Fibroblast of skin of left biceps (primary cell): ENCODE measurements at places on chromosomes 7 and 10.

GRCh38 chr7:12768948-12769347 lies 81.5 kb downstream of the ARL4A start:
- DNase-seq, result no peak

- no peak for DNase-seq
These were observed 21.0 kb downstream of the ZCCHC24 start for GRCh38 chr10:79424221-79425073.

DNA sequence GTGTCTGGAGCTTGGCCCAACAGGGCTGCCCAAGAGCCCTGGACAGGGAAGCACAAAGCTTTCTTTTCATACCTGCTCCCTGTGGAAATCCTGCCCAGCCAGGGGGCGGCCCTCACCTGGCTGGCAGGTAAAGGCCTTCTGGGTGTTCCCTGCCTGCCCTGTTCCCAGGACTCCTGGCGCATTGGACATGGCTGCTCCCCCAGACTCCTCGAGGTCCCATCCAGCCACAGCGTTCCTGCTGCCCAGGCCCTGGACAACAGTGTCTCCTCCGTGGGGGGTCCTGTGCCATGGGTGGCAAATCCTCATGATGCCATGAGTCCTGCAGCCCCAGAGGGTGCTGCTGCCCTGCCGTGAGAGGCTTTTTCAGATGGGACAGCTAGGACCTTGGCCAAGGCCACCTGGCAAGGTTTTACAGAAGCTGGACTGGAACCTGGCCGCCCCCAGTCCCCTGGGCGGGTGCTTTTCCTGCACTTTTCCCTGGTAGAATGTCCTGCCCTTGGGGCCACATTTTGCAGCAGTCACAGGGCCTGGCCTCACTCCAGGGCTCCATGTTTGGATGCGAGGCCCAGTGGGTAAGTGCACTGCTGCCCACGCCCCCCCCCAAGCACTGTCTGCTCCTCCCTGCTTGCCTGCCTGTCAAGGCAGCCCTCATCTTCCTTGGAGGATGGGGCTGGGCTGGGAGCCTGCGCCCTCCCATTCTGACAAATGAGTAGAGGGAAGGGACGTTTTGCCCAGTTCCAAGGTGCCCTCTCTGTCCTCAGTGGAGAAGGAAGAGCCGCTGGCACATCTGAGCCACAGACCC lies 60.7 kb downstream of the LHPP start:
- DNase-seq, result no peak

- DNase-seq, result peak; percentile 97
These were observed 91.3 kb downstream of the AVL9 start for GRCh38 chr7:32586291-32587221.

DNA sequence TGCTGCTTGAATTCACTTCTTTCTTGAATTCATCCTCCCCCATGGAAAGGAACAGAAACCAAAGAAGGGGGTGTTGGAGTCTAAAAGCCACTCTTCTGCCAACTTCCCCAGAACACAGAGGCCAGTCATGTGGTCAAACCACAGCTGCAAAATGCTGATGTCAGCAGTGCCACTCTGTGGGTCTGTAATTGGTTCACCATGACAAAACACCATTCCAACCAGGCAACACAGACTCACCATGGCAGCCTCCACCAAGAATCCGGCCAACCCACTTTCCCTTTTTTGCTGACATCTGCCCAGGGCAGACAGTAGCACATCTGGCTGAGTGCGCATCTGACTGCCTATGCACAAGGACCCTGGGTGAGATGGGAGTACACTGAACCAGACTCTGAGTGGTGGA lies 16.8 kb downstream of the OSBPL3 start:
- no peak for DNase-seq

DNA sequence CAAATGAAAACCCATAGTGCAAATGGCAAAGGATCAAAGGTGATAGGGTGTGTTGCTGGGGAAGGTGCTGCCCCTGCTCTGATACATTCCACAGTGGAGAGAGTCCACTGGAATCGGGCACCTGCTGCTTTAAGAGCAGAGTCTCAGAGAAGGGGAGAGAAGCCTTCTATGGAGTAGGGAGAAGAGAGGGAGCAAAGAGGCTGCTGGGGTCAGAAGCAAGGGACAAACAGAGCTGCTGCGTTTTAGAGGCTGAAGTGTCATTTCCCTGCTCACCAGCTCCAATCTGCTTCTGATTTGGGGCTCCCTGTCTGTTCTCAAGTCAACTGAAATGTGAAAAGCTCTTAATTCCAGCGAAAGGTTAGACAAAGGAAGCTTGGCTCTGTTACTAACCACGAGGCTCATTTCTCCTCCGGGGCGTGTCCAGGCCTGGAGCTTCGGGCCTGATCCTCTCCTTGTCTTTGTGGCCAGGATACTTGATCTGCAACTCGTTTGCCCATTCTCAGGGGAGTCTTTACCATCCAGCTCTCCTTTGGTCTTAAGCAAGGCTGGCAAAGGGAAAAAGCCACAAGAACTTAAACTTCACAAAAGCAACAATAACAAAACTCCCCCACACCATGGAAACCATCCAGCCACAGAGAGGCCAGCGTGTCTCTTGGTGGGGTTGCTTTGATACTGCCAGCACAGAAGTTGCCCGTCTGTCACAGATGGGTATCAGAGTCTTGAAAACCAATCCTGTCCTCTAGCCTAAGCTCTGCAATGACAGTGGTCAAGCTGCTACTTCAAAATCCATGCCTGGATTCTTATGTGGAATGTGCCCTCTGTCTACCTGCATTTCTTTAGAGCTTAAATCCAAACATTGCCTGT lies 692.6 kb downstream of the SUGCT start:
- no peak for DNase-seq

GRCh38 chr10:4688601-4689000 lies 137.4 kb upstream of the AKR1E2 start:
- DNase-seq, result no peak

DNA sequence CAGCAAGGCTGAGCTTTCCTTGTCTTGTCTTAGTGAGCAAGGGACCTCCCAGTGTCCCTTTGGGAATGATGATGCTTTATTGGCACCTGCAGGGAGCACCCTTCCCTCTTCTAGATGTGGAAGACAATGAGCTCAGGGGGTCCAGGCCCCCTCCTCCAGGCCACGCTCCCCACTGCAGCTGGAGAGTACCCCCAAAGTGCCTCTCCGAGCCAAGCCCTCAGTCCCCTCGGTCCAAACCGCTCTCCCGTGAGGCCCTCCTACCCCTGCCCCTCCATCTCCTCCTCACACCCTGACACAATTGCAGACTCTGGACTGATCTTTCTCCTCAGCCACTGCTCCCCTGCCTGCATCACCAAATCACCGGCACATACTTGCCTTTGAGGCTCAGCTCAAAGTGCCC lies 16.7 kb downstream of the RBP3 start:
- no peak for DNase-seq

DNA sequence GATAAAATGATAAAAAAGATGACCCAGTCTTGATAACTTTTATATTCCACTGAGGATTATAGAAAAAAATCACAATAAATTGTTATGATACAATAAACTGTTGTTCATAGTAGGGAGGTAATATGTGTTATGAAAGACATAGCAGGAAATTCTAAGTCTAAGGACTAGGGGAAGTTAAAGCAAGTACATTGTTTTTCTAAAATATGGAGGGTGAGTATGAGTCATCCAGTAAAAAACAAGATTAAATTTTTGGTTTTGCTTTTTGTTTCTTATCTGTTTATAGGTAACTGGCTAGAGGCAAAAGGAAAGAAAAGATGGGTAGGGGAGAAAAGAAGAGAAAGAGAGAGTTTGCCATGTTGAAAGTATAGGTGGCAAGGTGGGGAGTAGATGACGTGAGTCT lies 188.4 kb downstream of the POLR1F start:
- no peak for DNase-seq

- peak; percentile 35 for DNase-seq
These were observed 534.6 kb upstream of the NRP1 start for GRCh38 chr10:33869028-33869427.

GRCh38 chr10:131475803-131476202 lies 164.3 kb upstream of the TCERG1L start:
- no peak for DNase-seq

GRCh38 chr10:102642736-102643335 lies 1.4 kb upstream of the TRIM8 start:
- DNase-seq, result no peak

- DNase-seq, result no peak
These were observed 37.2 kb upstream of the CHCHD3 start for GRCh38 chr7:133119067-133119466.

GRCh38 chr10:121112136-121112535 lies 261.0 kb downstream of the WDR11 start:
- DNase-seq, result no peak

DNA sequence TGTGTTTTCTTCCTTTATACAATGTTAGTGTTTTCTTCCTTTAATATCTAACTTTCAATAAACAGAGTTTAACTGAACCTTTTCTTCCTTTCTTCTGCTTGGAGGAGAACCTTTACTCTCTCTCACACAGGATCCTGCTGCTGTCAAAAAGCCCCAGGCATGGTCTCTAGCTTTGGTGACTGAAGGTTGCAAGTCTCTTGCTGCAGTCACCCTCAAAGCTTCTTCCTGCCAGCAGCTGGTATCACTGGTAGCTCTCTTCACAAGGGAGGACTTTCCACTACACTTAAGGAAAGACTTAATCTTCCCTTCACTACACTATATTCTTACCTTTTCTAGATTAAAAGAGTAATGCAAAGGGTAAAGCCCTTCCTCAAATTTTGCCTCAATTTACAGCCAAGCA lies 153.4 kb downstream of the SGMS1 start:
- no peak for DNase-seq

DNA sequence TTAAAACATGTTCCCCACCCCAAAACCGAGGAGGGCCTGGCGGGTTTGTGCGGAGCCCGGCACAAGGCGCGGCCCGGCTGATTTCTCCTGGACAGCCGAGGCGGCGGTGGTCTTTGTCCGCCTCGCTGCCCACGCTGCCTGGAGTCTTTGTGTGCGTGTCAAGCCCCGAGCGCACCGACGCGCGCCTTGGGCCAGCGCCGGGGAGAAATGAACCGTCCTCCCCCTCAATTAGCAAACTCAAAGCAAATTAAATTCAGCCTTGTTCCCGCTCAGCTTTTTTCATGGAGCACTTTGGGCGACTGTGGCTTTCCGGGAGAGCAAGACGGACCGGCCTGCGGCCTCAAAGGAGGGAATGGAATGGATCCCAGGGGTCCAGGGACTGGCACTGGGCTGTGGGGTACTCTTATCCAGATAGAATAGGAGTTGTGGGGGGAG lies 4.1 kb downstream of the EMX2 start:
- no peak for DNase-seq

DNA sequence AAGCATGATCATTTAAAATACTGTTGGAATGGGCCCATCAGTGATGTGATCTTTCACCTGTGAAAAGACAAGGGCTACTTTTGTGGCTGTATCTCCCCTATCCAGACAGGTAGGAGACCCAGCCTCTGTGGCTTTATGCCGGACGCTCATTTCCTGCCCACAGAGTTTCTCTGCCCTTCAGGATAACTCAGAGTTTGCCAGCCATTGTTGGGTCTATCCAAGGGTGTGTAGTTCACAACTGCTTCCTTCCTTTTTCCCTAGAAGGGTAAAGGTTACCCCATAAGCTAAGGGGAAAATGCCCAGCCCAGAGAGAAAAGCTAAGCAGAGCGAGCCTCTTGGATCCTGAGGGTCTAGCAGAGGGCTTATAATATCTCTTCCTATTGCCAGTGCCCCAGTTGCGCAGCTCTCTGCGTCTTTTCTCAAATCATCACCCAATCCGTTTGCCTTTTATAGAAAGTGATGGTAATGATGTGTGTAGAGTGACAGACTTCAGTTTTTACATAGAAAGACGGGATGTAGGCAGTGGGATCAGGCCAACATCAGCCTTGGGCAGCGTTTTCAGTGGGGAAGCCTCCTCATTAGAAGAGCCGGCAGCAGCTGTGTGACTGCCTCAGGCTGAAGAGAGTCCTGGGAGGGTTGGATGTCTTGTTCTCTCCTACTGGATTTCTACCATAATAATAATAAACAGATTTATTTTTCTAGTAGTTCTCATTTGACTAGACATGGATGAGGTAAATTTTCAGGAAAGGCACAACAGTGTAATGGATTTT lies 80.5 kb downstream of the MET start:
- no peak for DNase-seq

DNA sequence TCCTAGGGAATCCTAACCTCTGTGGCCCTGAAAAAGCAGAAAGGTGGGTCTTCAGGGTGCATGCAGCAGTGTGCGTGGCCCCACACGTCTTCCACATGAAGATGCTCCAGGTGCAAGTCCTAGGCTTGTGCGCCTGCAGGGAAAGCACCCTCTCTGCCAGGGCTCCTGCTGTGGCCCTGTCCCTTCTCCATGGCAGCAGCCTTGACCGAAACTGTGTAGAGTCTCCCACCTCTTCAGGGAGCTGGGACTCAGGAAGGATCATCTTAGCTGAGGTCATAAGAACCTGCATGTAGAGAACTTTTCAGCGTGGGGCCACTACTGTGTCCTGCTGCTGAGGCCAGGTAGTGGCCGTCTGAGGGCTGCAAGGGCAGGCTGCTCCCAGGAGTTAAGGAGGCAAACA lies 6.3 kb upstream of the CSGALNACT2 start:
- no peak for DNase-seq

DNA sequence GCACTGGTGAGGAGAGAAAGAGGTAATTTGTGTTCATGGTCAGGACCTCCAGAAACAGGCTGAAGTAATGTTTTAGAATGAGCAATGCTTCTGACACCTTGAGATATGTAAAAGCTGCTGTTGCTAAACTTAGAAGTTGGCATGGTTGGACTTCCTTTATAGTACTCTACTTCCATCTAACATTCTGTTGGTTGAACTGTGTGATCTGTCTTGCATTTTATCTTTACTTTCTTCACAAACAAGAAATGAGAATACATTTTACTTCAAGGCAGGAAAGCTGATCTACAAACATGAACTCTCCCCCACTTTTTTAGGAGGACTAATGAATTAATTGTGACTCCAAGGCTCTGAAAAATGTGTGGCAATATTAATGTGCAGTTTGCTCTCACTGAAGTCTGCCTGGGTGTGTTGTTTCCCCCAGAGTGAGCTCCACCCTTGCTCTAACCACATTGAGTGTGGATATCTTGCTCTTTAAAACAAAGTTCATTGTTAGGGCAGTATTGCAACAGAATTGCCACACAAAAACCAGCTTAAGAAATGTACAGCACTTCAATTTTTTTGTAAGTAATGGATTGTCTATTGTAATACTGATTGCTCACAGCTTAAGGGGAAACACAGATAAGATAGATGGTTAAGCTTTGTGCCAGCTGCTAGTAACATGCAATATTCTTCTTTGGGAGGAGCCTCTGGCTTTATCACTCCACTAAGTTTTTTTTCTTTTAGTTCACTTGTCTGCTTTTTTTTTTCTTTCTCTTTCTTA lies 69.0 kb downstream of the ADD3 start:
- DNase-seq, result peak; percentile 79

DNA sequence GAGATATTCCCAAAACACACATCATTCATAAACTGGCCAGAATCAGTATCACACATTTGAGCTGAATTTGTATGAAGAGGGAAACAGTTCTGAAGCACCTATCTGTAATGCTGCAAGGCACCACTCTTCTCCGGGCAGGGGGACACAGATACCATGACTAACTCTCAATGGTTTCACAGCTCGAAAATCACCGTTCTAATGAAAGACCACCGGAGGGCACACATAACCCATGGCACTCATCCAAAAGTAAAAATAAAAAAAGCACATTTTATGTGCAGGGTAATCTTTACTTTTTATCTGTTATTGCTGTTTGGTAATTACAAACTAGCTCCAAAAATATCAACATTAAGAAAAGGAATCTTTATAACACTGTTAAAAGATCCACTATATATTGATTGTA lies 137.5 kb downstream of the PARD3 start:
- DNase-seq, result no peak
